Spleen (tissue), 13 donors: ENCODE measurements at places on chromosomes 16 and 17. TPM values are rescaled to one million over a fixed set of nuclear protein-coding genes. Genes with fewer than 3 reads are reported as not detected.

TP53TG3 gene
- total RNA-seq: not detected

KIF18B gene
- 4.5 TPM for total RNA-seq

CLDN6 gene
- total RNA-seq: not detected

SLC6A2 gene
- total RNA-seq: not detected

TP53TG3F gene
- not detected for total RNA-seq

TTYH2 gene
- total RNA-seq: 21.2 TPM

DNA sequence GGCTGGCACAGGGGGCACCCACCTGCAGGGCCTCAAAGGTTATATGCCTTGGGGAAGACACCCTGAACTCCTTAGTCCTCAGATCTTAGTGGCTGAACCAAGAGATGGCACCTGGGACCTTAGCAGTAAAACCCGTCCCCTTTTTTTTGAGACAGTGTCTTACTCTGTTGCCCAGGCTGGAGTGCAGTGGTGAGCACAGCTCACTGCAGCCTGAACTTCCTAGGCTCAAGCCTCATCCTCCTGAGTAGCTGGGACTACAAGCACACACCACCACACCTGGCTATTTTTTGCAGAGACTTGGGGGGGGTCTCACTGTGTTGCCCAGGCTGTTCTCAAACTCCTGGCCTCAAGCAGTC is 237.2 kb downstream of the MRTFB start:
- no peaks in the 10 kb centered on the region for H3K36me3 ChIP-seq
- DNase-seq: peak; percentile 25
- H3K27ac ChIP-seq: peak overlapping the region; percentile 15
- no peaks in the 10 kb centered on the region for H3K27me3 ChIP-seq

GRCh38 chr17:58710948-58711552 is 18.6 kb downstream of the RAD51C start:
- no peak overlapping the region for H3K4me3 ChIP-seq
- no peak overlapping the region for H3K27ac ChIP-seq
- peaks cover 2% of the 10 kb centered on the region for H3K36me3 ChIP-seq
- no peaks in the 10 kb centered on the region for H3K4me1 ChIP-seq
- no peak for DNase-seq
- H3K27me3 ChIP-seq: no peaks in the 10 kb centered on the region

DNA sequence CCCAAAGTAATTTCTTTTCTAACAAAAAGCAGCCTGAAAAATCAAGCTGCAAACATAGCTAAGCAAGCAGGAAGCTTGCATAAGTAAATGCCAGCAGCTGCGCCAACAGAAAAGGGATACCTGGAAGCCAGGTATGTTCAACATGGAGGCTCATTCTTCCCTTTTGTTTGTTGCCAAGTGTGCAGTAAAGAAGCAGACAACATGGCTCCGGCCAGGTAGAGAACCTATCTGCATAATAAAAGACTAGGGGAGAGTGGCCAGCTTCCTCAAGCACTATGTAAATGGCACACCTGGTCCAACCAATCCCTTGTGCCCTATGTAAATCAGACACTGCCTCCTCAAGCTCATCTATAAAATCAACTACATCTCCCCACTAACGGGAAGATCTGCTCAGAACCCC is 1407.0 kb downstream of the CDH11 start:
- no peak overlapping the region for H3K4me3 ChIP-seq
- H3K27me3 ChIP-seq: no peaks in the 10 kb centered on the region
- no peak overlapping the region for H3K27ac ChIP-seq
- H3K36me3 ChIP-seq: no peaks in the 10 kb centered on the region
- no peak for DNase-seq
- H3K4me1 ChIP-seq: no peaks in the 10 kb centered on the region

- H3K4me1 ChIP-seq: peaks cover 39% of the 10 kb centered on the region
- H3K27me3 ChIP-seq: no peaks in the 10 kb centered on the region
Measured at GRCh38 chr17:35254107-35254773, 11.4 kb downstream of the SLFN5 start.

- no peak overlapping the region for H3K4me3 ChIP-seq
- DNase-seq: peak; percentile 92
- no peaks in the 10 kb centered on the region for H3K36me3 ChIP-seq
- H3K27me3 ChIP-seq: no peaks in the 10 kb centered on the region
Measured at GRCh38 chr17:41801374-41802271, 10.1 kb downstream of the P3H4 start.

DNA sequence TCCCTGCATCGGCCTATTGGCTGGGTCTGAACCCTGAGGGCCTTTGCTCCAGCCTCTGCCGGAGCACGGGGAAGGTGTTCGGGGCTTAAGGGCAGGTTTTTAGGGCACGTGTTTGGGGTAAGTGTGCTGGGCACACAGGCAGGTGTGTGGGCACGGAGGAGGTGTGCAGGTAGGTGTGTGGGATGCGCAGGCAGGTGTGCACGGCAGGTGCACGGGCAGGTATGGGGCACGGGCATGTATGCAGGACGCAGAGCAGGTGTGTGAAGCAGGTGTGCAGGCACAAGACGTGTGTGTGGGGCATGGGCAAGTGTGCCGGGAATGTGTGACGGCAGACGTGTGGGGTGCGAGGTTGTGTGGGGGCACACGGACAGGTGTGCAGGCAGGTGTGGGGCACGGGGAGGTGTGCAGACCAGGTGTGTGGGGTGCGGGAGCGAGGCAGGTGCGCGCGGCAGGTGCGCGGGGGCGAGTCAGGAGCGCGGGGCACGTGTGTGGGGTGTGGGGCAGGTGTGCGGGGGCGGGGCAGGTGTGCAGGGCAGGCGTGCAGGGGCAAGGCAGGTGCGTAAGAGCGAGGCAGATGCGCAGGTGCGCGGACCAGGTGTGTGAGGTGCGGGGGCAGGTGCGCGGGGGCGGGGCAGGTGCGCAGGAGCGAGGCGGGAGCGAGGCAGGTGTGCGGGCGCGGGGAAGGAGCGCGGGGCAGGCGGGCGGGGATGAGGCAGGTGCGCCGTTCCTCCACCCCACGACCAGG is 28.6 kb upstream of the METRNL start:
- DNase-seq: no peak
- peak overlapping the region; percentile 60 for H3K4me3 ChIP-seq
- no peaks in the 10 kb centered on the region for H3K27me3 ChIP-seq
- H3K4me1 ChIP-seq: peaks cover 74% of the 10 kb centered on the region

- H3K4me3 ChIP-seq: no peak overlapping the region
- peaks cover 30% of the 10 kb centered on the region for H3K4me1 ChIP-seq
- peak overlapping the region; percentile 83 for H3K27ac ChIP-seq
- no peaks in the 10 kb centered on the region for H3K36me3 ChIP-seq
Measured at GRCh38 chr16:81752876-81753227, 26.2 kb upstream of the PLCG2 start.

- peaks cover 53% of the 10 kb centered on the region for H3K27me3 ChIP-seq
- H3K36me3 ChIP-seq: no peaks in the 10 kb centered on the region
- no peak overlapping the region for H3K27ac ChIP-seq
- DNase-seq: no peak
Measured at GRCh38 chr16:180681-181564, 664 bp downstream of the HBQ1 start.
